Activated T-helper 1 cell treated with anti-CD3 and anti-CD28 coated beads, Interleukin-2, amount 50 U/mL, for 16 hours (primary cell): ENCODE measurements at places on chromosomes 7 and 10.

DNA sequence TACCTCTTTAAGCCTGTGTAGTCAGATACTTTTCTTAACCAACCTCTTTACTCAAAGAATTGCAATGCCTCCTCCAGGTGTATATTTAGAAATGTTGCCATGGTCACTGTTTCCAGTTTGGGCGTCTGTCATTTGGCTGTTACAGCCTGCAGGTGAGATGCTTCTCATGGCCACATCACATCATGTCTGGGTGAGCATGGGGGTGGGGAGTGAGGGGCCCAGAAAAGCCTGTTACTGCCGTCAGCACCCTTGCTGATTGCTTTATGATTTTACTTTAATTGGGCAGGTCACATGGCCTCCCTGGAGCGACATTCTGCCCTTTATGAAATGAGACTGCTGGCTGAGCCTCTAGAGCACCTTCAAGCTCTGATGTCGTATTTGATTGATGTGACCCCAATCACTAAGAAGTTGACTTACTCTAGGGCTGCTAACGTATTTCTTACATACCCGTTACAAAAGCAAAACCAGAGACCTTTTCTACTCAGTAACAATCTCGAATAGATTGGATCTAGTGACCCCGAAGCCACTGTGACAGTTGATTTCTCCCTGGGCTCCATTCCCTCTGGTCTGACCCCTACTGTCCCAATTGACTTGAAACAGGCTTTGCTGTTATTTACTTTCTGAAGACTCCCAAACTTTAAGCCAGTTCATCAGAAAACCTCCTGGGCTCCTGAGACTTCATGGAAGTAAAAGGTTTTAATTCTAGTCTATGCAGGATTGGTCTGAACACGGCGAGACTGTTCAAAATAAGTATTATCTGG is 60.7 kb downstream of the OTUD1 start:
- DNase-seq = no peak

GRCh38 chr10:103548581-103549348 is 55.3 kb downstream of the NEURL1 start:
- no peak for DNase-seq

DNA sequence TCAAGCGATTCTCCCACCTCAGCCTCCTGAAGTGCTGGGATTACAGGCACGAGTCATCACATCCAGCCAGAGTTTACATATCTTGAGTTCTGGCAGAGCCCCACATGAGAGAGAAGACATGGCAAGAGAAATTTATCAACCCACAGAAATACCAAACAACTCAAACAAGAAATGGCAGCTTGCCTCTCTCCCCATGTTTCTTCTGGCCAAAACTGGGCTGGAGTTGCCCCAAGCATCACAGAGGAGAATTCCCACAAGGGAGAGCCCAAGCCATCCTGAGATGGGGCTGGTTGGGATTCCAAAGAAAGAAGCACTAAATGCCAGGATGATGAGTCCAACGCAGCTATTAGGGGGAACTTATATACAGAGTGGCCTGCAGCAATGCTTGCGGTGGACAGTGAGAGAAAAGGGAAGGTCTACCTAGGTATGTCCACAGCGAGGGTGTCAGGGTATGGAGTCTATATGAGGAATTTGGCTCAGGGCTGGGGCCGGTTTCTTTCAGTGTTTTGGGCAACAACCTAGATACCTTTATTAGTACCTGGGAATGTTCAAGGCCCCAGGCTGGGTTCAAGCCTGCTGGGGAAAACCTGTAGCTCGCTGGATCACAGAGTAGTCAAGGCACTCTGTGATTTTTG is 14.5 kb upstream of the PAX4 start:
- DNase-seq = no peak

- no peak for DNase-seq
Observed at GRCh38 chr10:62647375-62648092, 157.0 kb upstream of the ADO start.

DNA sequence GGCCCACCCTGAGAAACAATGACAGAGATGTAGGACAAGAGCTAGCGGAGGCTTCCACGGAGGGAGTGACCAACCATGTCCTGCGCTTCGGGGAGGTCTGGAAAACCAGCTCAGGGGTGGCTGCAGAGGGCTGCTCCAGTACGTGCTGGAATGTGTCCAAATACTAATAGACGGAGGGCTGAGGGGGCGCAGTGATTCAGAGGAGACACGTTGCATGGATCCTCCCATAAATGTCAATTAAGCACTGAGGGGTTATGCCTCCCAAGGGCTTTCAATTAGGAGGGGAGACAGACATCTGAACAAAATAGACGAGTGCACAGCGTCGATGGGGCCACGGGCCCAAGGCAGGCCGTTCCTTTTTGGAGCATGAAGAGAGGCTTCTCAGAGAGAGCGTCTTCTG is 51.0 kb upstream of the NPS start:
- no peak for DNase-seq

DNA sequence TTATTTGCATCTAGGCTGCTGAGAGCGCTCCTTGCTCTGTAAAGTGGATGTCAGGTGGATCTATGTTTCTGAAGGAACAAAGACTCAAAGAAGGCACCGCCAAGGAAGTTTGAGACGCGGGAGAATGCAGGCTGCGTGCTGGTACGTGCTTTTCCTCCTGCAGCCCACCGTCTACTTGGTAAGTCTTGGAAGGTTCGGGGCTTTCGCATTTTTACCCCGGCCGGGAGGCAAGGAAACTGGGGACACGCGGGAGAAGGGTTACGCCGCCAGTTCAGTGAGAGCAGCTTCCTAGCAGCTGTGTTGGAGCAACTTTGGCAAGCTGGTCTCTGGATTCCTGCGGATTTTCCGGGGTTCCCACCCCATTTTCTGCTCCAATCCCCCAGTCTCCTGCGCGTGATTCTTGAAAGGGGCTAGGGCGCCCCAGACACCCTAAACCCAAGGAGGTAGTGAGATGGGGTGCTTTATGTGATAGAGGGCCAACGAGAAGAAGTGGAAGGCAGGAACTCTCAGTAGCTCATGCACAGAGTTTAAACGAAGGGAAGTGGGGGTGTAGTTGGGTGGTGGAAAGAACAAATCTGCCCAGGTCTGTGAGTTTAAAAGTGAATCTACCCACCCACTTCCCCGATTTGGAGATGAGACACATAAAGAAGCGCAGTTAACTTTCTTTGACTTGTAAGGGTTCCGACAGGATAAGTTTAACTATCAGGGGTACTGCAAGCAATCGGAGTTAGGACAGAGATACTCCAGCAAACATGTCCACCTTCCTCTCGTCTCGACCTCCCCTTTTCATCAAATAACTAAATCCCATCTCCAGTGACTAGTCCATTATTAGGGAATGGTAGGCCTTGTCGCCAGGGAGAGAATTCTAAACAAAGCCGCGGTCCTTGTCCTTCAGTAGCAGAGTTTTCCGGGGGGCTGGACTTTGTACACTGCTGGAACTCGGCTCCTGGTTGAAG is 2.5 kb downstream of the NXPH1 start:
- no peak for DNase-seq

- DNase-seq = no peak
Observed at GRCh38 chr7:5442757-5443305, 19.2 kb upstream of the TNRC18 start.
